ENCODE measurements at places on chromosomes 6 and 20.

DNA sequence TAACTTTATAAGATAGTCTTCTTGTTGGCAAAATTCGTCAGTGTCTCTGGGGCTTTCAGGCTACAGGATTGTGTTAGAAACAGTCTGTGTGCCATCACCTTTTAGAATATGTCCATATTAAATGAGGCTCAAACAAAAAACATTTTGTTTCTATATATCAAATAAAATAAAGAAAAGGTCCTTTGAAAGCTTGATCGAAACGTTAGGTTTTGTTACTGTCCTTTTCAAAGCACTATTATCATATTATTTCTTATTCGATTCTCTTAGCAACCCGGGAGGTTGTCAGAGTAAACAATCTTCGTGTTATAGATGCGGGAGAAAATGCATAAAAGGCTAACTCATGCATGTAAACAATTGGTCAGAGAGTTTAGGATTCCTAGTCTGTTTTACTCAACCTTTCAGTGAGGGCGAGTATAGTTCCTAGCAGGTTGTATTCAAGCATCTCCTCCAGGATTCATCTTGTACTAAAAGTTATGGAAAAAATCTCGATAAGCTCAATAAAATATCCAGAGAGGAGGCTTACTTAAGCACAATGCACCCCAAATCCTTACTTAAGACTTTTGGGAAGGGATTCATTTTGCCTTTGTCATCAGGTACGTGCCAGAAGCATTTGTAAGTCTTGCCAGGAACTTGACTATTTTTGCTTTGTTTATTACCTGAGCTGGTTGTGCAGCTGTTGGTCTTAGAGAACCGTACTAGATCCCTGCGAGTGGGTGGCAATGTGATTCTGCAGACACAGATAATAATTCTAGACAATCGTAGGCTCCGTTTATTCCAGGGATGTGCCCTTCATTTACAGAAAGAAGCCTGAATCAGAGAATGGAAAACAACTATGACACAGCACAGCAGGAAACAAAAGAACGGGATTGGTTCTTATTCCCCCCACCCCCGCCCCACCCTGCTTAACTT, 159.6 kb upstream of the ZNF217 start:
- no peak for DNase-seq

DNA sequence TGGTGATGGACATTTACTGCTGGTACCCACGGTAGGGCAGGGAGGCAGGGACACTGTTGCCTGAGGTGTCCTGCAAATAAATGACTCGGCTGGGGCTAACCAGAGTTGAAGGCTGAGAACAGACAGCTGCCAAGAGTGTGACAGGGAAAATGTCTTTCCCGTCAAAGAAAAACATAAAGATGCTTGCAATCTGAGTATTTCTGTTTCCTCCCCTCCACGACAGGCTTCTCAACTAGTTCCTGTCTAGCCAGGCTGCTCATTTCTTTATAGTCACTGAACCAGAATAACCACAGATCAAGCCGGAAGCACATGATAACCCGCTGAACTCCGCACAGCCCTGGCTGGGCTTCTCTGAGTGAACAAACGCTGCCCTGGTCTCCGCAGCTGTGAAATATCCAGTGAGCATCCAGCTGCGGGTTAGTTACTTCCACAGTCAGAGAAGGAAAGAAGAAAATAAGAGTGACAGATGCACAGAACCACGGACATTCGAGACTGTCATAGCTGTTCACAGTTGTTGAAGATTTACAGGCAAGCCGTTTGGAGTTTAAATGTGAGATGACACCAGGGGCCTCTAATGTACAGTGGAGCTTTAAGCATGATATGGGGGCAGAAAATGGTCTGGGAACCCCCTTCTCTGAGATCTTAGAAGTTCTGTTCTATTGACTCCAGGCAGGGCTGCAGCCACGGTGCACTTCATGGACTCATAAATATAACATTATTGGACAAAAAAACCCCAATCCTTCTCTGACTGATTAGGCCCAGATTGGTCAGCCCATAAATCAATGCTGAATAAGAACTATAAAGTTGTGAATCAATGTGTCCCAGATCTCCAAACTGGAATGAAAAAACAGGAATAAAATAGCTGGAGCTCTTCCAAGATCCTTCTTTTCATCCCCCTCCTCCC, 299.9 kb upstream of the SUPT3H start:
- peak; percentile 42 for DNase-seq

DNA sequence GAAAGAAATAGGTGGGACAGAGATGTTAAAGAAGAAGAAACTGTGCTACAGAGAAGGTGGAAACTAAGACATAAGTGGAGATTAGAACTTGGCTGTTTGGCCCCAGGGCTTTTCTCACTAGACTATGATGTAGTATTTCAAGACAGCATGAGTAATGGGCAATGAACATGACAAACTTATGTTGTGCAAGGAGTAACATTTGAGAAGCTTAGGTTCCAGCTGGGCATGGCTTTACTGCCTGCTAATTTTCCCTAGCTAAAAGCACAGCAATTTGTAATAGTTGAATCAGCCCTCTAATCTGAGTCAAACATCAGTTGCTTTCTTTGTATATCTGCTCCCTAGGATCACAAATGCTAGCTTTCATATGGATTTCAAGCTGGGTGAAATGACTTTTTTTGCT, 294.3 kb upstream of the BMP2 start:
- DNase-seq = no peak

DNA sequence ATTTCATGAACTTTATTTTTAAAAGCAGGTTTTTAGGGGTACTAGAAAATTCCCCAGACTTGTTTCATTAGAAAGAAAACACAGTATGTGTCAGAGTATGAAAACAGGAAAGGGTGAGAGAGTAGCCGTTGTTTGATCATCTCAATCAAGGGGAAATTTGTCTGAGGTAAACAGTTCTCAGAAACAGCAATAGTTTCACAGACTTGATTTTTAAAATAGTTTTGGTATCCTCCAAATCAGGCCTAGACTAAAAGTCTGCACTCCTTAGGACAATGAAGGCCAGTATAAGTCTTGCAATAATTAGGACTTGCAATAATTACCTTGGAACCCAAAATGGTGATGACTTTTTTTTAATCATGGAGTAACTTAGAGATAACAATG, 176.6 kb upstream of the TAB2 start:
- DNase-seq = no peak

DNA sequence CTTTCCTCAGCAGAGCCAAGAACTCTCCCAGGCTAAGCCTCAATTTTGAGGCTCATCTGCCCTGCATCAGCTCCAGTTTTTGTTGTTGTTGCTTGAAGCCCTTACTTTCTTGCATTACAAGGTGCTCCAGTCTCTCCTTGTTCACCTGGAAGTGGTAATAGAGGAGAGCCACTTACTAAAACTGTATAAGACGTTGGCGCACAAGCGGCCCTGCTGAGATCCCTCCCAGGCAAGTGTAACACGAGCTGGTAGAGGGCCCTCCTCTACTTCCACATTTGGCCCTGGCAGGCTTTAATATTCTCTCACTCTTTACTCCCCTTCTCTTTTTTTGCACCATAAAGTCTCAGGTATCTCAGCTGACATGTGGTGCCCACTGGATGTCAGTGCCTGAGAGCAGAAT, 19.5 kb downstream of the GCM2 start:
- no peak for DNase-seq

GRCh38 chr6:38345586-38345985, 294.1 kb downstream of the BTBD9 start:
- no peak for DNase-seq

Data from activated naive CD4-positive, alpha-beta T cell treated with Interleukin-2 at 50 U/mL for 16 hours (primary cell).